NCI-H2081 treated with DMSO at 0.1 percent for 48 hours (cell line): ENCODE measurements at places on chromosomes 11 and 22.

DNA sequence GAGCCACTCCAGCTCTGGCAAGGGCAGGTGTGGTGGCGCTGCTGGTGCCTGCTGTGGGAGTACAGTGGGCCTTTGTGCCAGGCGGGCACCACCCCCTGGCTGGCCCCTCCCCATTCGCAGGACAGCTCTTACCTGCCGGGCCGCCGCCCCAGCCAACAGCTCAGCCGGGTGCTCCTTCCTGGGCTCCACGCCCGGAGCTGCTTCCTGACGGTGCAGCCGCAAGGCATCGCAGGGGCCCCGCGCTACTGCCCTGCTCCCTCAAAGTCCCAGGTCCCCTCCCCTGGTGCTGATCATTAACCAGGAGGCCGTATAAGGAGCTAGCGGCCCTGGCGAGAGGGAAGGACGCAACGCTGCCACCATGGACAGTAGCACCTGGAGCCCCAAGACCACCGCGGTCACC is at the start of gene SLC5A1:
Gene SLC5A1 (plus strand): TSS at position 338 of the 400 bp plus-strand sequence. CDS start 21 bp downstream, at position 359.
- DNase-seq: peak; percentile 27

GRCh38 chr22:39309364-39309861 is 10.0 kb downstream of the RPL3 start:
- DNase-seq: no peak

- DNase-seq: no peak
These were observed 70.2 kb downstream of the DBX1 start for GRCh38 chr11:20089796-20090653.

- no peak for DNase-seq
These were observed 23.7 kb downstream of the CRKL start for GRCh38 chr22:20940904-20941385.

GRCh38 chr22:47602732-47603131 is 840.3 kb downstream of the TBC1D22A start:
- DNase-seq: no peak

GRCh38 chr11:111456859-111457730 is 55.1 kb downstream of the BTG4 start:
- DNase-seq: no peak

DNA sequence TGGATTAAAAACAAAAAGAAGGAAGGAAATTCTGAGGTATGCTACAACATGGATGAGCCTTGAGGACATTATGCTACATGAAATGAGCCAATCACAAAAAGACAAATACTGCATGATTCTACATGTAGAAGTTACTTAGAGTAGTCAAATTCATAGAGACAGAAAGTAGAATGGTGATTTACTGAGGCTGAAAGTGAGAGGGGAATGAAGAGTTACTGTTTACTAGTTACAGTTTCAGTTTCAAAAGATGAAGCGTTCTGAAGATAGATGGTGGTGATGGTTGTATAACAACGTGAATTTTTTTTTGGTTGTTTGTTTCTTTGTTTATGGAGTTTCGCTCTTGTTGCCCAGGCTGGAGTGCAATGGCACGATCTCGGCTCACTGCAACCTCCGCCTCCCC is 9.5 kb downstream of the OR5P2 start:
- DNase-seq: no peak

- no peak for DNase-seq
These were observed 55.3 kb upstream of the PRR5 start for GRCh38 chr22:44646668-44647067.

- DNase-seq: peak; percentile 13
These were observed 4.9 kb downstream of the LTO1 start for GRCh38 chr11:69670158-69670845.

DNA sequence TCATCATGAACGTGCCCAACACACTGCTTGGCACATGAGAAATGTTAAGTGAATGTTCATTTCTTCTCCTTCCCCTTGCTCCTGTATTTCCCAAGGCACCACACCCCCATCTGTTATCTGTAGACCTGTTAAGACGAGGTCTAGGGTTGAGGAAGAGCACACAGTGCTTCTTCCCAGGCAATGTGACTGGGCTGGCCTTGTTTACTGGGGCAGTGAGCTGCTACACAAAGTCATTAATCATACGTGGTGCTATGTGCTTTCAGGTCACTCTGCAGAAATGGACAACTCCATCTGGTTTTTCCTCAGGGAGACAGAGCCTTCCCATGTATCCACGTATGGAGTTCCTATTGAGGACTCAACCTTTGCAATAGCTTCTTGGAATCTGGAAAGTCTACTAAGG is 118.7 kb downstream of the KCNC1 start:
- DNase-seq: no peak

DNA sequence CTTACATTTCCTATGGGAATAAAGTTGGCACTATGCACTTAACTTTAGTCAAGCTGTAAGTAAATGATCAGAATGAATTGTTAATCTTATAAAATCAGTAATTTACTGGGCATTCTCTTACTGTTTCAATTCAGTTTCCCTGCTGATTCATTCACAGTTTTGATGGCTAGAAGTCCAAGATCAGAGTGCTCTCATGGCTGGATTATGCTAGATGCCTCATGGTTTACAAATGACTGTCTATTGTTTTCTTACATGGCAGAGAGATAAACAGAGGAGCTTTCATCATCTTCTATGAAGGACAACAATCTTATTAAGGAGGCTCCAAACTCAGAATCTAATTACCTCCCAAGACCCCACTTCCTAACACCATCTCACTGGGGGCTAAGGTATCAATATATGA is 135.1 kb upstream of the CARD18 start:
- no peak for DNase-seq

DNA sequence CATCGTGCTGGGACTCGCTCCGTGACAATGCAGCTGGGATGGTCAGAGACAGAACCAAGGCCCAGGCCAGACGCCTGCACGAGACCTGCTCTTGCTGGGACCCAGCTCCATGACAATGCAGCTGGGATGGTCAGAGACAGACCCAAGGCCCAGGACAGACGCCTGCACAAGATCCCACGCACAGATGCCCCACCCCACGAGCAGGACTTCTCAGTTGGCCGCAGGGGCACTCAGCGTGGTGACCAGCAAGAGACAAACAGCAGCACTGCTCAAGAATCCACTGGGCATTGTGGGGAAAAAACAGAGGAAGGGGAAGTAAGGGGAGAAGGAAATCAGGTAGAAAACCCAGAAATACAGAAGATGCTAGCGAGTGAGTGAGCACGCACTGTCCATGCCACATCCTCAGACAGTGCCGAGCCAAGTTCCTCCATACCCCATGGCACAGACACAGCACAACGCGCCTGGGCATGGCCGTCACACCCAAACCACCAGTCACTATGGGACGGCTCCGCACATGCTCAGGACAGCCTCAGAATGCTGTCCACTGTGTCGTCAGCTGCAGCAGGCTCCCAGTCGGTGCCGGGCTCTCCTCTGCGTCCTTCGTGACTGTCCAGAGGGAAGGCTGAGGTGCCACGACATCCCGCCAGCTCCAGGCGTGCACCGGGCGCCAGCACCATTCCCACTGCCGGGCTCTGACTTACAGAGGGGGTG is 44.5 kb downstream of the BRD1 start:
- DNase-seq: no peak

GRCh38 chr11:116733043-116733755 is 39.6 kb downstream of the BUD13 start:
- DNase-seq: no peak

DNA sequence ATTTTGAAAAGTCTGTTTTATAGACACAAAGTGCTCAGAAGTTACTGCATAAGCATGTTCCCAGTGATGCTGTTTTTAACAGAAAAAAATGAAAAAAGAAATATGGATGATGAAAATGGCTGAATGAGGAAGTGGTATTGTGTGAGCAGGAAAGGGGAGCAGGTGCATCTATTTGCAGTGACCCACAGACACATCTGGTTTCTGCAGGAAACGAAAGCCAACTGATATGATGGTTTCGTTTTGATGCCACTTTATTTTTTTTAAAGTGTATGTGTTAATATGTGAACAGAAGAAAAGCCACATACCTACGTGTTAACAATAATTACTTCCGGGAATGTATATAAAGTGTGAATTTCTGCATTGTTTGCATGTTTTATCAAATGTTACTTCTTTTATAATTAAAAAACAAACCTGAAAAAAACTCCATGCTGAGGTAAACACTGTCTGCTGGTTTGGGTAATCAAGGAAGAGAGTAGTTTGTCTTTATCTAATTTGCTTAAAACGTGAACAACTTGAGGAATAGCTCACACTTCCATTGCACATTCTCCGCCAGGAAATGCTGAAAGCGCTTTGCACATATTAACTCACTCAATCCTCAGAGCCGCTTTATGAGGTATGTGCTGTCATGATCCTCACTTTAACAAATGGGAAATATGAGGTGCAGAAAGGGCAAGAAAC is 1335.9 kb downstream of the TBC1D22A start:
- DNase-seq: no peak

DNA sequence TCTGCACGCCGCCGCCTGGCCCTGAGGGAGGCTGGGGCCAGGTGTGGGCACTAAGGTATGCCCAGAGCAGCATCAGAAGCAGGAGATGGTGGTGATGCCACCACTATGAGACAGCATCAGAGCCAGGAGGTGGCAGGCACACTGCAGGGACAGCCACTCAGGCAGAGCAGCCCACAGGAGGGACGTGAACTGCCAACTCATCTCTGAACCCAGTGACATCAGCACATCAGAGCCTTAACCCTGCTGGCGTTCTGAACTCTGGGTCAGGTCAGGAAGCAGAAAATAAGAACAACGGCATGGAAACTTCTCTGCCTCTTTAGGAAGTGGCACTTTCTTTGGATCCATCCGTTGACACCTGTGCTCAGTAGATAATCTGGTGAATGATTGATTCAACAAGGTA is 14.7 kb upstream of the IFT27 start:
- no peak for DNase-seq

DNA sequence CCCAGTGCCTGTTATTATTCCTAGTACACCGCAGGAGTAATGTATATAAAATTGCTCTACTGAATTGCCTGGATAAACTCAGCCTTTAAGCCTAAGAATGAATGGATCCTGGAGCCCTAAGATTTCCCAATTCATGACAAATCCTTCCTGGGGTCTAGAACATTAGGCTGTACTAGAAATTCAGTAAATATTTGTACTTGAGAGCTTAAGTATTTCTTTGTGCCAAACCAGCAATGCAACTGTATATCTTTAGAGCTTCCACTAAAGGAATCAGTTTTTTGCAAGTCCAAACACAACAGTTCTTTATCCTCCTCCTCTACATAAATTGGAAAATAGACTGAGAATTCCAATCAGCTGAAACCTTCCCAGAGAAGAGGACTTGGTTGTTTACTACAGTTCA is 65.6 kb downstream of the FAM168A start:
- no peak for DNase-seq

- DNase-seq: no peak
These were observed 33.8 kb upstream of the CD82 start for GRCh38 chr11:44531636-44532035.

GRCh38 chr22:22460635-22461034 is 47.9 kb downstream of the ZNF280B start:
- DNase-seq: no peak

GRCh38 chr11:78292109-78292803 is 103.5 kb downstream of the USP35 start:
- DNase-seq: no peak

- DNase-seq: no peak
These were observed 181.5 kb downstream of the KIF18A start for GRCh38 chr11:27926486-27926885.

DNA sequence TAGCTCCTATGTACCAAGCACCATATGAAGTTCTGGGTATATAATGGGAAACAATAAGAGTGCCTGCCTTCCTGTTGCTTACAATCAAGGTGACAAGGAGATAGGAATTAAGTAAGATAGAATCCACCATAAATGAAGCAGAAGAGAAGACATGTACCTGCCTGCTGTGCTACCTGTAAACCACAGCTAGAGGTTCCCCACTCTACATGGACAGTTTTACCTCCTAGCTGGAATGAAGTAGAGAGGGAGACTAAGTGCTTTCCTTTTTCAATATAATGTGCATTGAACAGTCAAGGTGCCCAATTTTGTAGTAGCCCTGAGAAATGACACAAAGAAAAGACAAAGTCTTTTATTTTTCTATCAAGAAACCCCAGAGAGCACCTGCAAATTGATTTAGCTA is 984.6 kb downstream of the DLG2 start:
- DNase-seq: no peak

DNA sequence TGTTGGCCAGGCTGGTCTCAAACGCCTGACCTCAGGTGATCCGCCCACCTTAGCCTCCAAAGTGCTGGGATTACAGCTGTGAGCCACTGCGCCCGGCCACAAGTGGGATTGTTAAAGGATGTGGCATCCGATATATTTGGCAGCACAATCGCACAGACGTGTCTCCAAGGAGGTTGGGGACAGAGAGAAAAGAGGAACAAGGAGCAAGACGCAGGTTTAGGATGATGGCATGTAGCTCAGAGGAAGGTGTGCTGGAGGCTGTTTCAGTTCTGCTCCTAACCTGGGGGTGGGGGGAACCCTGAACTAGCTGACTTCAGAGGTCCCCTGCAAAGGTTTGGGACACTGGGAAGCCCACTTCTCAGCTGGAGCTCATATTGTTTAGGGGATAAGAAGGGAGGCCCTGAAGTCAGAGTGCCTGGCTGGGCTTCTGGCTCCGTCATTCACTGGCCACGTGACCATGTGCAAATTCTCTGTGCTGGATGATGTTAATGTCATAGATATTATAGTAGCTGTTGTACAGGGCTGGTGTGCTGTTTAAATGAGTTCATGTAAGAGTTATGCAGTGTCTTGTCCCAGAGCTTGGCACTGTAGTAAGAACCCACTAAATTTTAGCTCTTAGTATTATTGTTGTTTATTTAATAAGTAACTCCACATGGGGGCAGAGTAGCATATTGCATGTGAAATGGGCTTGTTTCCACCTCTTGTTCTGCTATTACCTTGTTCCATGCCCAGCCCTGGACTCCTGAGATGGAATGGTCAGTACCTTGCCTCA is 129.7 kb downstream of the ST3GAL4 start:
- no peak for DNase-seq

DNA sequence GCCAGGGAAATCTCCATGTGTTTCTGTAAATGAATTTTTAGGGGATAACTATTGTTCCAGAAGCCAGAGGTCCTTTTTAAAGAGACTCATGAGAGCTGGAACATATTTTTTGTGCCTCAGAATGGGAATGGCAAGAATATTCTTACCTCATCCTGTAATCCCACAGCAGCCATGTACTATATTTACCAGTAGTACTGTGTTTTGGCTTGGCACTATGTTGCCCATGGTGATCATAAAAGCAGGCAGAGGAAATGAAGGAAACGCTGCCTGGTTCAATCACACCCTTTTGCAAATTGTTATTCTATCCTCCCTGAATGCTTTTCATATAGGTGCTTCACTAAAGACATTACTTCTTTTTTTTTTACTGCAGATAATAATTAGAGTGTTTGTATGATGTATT is 81.0 kb downstream of the ANO3 start:
- DNase-seq: no peak

DNA sequence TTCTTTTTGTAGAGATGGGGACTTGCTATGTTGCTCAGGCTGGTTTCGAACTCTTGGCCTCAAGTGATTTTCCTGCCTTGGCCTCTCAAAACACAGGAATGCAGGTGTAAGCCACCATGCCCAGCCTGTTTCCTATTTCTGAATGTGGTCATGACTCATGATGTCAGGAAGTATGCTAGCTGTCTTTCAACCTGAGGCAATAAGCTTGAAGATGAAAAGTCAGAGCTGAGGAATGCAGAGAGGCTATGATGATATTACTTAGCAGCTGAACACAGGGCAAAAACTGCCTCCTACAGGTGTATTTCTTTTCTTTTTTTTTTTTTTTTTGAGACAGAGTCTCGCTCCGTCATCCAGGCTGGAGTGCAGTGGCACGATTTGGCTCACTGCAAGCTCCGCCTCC is 9.0 kb upstream of the NUCB2 start:
- DNase-seq: no peak

- DNase-seq: no peak
These were observed 36.4 kb upstream of the ACER3 start for GRCh38 chr11:76824083-76824939.
